Left lobe of liver (tissue), 2 donors: ENCODE measurements at places on chromosomes 4 and X. TPM values are rescaled to one million over a fixed set of nuclear protein-coding genes. Genes with fewer than 3 reads are reported as not detected.

DNA sequence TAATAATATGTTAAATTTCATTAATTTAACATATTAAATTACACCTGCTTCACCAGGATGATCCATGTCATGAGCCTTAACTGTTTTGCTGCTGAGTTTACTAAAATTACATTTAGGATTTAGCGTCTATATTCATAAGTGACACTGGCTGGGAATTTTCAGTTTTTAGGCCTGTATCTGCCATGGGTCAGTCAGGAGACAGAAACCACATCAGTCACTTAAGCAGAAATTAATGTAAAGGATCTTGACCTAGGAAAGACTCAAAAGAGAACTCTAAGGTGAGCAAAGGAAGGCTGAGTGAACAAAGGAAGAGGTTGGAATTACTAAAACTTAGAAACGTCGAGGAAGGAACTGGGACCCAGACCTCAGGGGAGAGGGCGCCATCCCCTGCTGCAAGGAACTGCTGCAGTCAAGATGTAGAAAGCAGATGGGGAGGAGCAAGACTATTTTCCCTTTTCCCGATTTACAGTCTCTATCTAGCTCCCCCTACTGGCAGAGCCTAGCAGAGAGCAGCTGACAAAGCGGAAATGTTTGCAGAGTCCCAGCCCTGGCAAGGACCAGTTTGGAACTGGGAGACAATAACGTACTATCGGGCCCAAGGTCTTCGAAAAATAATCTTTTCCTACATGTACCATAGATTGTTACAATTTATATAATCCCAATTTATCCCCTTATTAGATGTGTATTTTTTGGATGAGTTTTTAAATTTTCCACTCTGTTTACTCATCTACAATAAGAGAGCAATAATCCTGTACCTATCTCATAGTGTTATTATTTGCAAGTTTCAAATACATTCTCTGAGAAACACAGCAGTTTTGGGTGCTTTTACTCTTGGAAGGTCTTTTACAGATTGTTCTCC is 22.6 kb upstream of the RBBP7 start:
- DNase-seq = peak; percentile 59

DNA sequence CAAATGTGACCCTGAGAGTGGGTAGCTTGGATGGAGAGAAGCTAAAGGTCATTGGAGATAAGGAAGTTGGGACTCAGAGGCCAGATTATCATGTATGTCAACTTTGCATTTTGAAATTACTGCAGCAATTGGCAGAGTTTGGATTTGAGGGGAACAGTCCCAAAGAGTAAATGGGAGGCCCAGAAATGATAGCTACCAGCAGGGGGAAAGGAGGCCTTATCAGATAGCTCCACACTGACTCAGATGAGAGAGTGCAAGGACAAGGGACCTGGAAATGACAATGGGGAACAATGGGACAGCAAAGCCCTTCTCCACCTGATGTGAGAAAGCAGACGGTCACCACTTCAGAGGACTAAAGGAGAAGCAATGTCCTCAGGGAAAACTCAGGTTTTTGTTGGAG is 201.5 kb upstream of the JADE1 start:
- no peak for DNase-seq

DNA sequence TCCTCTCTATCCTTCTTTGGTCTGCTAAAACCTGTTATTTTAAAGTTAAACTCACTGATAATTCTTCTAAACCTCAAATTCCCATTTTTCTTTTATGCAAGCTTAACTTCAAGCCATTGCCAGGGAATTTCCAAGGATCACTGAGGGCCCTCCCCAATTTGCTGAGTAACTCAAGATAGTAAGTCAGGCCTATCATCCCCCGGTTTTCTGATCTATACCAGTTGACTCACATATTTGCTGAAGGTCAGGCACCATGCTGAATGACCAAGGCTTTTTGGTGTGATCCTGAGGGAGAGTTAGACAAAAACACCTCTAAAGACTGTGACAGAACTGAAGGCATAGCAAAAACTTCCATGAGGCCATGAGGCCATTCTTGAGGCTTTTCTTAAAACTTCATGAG is 1301.9 kb downstream of the PCDH7 start:
- DNase-seq = no peak

GRCh38 chr4:156477636-156478035 is 494.0 kb downstream of the PDGFC start:
- no peak for DNase-seq

DNA sequence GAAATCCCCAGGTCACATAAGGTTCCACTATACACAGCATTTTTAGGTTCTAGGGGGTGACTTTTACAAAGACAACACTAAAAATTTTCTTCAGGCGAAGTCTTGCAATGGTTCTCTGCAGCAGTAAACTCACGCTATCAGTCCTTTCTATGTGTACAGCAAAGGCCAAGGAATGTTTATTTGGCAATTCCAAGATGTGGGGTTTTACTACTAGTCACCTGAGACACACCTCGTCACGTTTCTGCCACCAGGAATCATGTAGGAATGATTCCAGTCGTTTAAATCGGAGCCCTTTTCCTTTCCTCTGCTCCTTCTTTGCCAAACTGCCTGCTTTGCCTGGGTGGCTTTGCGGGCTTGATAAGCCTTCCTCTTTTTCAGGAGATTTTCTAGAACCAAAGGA is 75.9 kb upstream of the ENPEP start:
- DNase-seq = no peak

DNA sequence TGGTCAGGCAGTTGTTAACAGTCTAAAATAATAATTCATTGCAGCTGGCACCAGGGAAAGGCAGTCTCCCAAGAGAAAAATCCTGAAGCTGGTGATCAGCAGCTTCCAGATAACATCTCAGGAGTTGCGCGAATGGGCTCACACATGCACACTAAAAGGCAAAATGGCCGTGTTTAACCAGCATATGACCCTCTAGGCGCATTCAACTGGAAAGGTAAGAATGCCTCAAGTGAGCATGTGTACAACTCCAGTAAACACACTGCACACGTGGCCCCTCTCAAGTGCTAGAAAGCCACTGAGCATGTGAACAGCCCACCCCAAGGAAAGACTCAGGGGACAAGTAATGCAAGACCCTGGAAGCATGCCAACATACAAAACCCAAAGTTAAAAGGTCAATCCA is 33.1 kb downstream of the STPG2 start:
- DNase-seq = no peak

DNA sequence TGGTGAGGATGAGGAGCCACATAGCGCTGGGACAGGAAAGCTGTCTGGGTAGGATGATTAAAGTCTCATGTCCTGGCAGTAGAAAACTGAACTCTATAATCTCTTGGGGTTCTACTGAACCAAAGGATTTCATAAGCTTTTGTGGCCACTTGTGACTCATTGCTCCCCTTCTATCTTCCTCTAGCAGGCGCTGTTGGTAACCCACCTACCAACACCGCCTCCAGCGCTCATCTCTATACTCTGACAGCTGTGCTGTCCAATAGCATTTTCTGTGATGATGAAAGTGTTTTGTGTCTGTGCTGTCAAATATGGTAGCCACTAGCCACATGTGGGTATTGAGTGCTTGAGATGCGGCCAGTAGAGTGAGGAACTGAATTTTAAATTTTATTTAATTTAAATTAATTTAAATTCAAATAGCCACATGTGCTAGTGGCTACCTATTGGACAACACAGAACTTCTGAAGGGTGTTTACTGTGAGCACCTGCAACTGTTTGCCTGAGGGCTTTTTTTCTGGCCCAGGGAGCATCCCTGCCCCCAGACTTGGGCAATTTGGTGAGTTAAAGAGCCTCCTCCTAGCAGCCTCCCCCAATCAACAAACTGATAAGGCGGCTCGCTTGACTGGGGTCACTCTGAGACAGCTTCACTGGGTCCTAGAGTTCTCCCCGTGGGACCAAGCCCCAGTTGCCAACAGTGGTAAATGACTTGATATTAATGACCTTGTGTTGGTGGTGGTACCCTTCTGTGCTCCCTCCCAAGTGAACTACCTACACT is 169.2 kb upstream of the ATP6AP2 start:
- no peak for DNase-seq

DNA sequence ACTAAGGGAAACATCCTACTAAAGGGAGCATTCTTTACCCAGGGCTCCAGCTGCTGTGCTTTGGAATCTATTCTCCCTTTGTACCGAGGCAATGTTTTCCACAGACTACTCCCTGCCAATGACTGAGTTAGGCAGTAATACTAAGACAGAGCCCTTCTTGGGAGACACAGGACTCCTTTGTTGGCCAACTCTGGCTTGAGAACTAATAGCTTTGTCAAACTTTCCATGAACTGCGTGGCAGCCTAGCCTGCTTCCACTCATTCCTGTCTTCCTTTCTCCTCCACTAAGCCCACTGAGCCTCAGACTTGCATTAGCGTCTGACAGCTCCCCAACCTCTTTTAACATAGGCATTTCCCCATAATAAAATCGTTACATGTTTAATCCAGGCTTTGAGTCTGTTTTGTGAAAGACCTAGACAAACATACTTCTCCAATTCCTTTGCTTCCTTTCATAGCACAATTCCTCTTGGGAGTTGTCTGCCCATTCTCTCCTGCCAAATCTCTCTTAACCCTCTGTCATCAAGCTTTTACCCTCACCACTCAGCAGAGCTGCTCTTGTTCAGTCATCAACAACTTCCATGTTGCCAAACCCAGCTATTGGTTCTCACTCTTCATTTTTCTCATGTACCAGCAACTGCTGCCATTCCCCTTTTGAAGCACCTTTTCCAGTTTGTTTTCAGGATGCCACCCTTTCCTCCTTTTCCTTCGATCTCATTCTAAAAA is 300.3 kb upstream of the IGFBP7 start:
- DNase-seq = no peak

DNA sequence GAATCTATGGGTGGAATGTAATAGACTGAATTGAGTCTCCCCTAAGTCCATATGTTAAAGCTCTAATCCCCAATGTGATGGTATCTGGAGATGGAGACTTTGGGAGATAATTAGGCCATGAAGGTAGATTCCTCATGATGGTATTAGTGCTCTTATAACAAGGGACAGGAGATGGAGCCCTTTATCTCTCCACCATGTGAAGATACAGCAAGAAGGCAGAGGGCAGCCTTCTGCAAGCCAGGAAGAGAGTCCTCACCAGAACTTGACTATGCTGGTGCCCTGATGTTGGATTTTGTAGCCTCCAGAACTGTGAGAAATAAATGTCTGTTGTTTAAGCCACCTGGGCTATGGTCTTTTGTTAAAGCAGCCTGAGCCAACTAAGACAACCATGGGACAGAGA is 76.4 kb upstream of the F8A3 start:
- DNase-seq = no peak

DNA sequence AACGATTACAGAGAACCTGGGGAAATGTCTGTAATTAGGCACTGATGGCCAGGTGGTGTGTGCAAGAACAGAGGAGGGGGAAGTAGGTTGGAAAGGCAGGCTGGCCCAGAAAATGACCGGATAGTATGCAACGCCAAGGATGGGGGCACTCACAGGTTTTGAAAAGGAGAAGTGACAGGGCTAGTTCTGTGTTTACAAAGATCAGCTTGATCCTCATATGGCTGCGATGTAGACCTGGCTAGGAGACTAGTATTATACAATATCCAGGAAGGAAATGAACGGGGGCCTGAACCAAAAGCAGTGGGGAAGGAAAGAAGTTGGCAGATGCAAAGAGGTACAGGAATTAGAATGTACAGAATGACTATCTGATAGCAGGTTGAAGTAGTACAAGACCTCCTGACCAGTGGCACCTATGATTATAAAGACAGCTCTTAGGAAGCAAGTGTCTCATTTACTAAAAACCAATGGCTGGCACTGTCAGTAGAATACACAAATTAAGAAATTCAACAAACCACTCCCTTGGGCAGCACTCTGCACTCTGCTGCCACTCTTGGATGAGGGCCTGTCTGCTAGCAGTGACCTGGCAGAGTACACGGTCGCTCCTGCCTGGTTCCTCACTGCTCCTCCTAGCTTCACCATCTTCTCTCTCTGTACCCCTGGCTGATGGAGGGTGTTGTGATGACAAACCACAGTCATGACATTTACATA is 14.1 kb downstream of the MFAP3L start:
- peak; percentile 61 for DNase-seq

TMSB4X gene
- 442 TPM for total RNA-seq

DNA sequence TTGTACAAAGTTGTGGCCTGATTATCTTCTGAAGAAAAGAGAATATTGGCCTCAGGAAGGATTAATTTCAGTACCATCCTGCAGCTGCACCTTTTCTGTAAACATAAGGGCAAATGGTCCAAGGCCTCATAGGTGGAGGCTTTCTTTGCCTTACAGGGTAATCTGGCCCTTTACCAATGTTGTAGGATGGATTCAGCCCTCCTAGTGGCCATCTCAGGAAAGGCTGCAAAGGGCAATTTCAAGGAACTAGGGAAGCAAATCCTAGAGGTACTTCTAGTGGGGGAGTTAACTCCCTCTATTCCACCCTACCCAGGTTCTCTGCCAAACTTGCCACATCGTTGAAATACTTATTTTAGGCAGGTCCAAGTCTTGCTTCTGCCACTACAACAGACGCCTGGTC is 57.6 kb downstream of the UGT2B11 start:
- no peak for DNase-seq

NUP62CL gene
- 0.53 TPM for total RNA-seq

DNA sequence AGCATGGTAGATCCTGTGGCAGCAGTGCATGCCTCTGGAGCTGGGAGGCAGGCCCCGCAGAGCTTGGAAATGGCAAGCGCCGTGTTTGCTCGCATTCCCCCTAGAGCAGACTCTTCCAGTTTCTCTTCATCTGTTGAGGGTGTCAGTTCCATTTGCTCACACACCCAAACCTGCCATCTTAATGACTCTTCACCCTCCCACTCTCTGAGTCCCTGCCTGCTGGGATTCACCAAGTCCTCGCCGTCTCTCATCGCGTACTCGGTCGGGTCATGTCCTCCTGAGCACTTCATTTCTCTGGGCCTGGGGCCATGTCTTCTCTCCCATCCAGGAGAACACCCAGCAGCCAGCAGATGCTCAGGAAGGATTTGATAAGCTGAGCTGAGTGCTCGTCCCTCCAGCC is 16.9 kb downstream of the ZBTB49 start:
- DNase-seq = no peak

GRCh38 chrX:47187106-47187677 is 6.4 kb upstream of the UBA1 start:
- no peak for DNase-seq

MAGEA9B gene
- total RNA-seq = not detected
